AG09309 (cell line): ENCODE measurements at places on chromosomes 6 and 20.
A peak's percentile ranks its signal among the peaks of the same experiment; 100 is the strongest.

GRCh38 chr6:30826961-30827342 lies 57.4 kb upstream of the DDR1 start:
- no peak for DNase-seq

GRCh38 chr6:112118034-112118433 lies 30.6 kb downstream of the FAM229B start:
- no peak for DNase-seq

DNA sequence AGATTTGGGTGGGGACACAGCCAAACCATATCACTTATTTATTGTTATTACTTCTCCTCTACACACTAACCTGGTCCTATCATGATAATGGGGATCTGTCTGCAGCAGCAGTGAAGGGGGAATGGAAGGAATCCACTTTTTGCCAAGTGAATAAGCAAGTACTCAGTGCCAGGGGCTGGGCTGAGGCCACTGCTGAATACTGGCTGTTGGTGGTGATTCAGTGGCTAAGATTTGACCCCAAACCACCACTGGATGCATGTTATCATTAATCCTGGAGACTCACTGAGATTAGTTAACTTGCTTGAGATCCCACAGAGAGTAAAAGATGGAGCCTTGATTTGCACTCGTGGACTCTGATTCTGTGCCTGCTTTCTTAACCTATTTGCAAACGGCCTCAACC lies 127.7 kb downstream of the TSHZ2 start:
- no peak for DNase-seq

DNA sequence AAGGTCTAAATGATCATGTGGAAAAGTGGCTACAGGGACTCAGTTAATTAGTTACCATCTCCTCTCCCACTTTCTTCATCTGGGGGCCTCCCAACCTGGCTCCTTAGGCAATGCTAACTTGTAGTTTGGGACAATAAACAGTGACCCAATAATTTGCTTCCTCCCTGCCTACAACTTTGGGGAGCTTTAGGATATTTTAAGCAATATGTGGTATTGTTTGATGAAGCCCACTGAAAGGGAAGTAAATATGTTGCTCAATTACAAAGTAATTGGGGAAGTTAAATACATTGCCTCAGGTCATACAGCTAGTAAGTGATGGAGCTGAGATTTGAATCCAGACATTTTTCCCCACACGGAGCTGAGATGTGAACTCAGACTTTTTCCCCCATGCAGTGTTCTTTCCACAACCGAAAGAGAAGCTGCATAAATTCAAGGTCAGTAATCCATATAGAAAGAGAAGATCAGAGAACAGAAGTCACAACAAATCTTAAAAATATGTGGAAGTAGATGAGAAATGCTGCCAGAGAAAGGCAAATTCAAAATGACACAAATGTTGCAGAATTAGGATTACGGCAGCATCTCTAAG lies 26.6 kb downstream of the ZHX3 start:
- DNase-seq: no peak

DNA sequence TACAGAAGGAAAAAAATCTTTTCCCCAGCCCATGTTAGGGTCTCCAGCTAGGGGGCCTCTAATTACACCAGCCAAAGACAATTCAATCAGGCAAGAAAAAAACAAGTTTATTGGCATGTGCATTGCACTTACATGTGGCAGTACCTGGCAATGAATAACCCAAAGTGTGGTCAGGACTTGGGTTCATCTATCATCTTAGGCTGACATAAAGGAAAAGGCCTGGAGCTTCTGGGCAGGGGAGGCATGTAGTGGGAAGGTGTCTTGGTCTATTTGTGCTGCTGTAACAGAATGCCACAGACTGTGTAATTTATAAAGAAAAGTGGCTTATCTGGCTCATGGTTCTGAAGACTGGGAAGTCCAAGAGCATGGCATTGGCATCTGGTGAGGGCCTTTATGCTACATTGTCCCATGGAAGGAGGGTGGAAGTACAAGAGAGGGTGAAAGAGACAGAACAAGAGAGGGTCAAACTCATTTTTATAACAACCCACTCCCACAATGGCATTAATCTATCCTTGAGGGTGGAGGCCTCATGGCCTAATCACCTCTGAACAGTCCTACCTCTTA lies 4.4 kb upstream of the PYGB start:
- DNase-seq: no peak

GRCh38 chr6:13998356-13998755 lies 73.6 kb downstream of the RNF182 start:
- no peak for DNase-seq

GRCh38 chr6:118240878-118241528 lies 307.1 kb upstream of the PLN start:
- no peak for DNase-seq

GRCh38 chr20:25389401-25389857 lies 1.2 kb downstream of the ABHD12 start:
- DNase-seq: no peak

GRCh38 chr6:100948381-100949133 lies 67.4 kb upstream of the ASCC3 start:
- no peak for DNase-seq

GRCh38 chr6:43328528-43328927 lies 19.9 kb upstream of the CRIP3 start:
- DNase-seq: no peak

GRCh38 chr6:25417046-25417605 lies 138.0 kb downstream of the CARMIL1 start:
- DNase-seq: no peak

GRCh38 chr6:74182992-74183391 lies 487.0 kb downstream of the CD109 start:
- DNase-seq: no peak

DNA sequence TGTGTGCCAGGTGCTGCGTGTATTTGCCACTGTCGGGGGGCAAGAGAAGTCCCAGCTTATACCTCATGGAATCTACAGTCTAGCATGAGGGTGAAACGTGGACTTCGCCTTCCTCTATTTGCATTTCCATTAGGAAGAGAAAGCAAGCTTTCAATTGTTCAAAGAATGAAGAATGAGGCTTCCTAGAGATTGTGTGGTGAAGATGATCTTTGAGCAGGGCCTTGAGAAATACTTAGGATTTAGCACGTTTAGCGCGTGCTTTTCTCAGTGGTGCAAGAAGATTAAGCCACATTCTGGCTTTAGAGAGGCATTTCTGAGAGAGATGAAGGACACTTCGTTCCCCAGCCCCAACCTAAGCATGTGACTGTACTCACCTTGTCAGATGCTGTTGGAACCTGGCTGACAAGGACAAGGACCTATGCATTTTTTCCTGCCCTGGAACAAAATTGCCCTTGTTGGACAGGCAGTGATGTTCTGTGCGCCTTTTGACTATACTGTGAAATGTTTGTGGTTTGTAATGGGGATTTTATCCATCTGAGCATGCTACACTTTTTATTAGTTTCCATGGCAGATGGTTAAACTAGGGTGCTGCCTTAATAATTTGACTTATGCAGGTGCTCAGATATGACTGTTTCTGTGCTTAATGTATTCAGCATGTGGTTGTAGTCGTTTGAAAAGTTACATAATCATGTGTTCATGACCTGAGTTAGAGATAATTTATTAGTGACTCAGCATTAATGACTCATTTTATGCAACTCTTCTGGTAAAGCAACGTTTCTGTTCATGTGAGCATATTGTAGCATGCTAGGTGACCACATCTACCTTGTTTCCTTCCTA lies 10.7 kb downstream of the TULP4 start:
- peak; percentile 37 for DNase-seq

GRCh38 chr6:146719387-146719786 lies 120.6 kb downstream of the ADGB start:
- no peak for DNase-seq

DNA sequence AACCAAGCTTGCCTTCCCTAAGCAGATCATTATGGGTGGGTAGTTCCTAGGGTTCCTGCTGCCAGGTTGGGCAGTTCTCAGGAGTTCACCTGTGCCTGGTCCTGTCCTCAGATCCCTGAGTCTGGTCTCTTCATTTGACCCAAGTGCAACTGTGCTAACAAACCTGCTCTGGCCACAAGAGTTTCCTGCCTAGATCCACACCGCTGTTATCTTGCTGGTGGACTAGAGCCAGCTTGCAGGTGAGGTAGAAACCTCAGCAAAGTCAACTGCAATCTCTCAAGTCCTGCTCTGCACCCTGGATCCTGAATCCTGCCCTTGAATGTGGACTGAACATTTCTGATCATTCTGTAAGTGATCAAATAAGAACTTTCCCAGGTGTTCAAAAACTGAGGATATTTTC lies 191.8 kb upstream of the LRFN2 start:
- DNase-seq: no peak

DNA sequence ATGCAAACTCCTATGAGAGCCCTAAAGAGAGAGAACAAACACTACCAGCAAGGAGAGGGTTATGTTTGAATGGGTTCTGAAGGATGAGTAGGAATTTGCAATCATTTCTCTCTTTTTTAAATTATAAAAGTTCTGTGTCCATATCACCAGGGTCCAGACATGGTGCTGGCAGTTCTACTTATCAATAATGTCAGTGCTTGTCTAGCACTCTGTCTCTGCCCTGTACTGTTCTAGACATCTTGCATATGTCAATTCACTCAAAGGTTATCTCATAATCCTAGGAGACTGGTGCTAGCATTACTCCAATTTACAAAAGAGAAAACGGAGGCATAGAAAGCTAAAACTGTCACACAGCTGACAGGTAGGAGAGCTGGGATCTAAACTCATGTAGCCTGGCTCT lies 101.3 kb downstream of the VEGFA start:
- DNase-seq: no peak

DNA sequence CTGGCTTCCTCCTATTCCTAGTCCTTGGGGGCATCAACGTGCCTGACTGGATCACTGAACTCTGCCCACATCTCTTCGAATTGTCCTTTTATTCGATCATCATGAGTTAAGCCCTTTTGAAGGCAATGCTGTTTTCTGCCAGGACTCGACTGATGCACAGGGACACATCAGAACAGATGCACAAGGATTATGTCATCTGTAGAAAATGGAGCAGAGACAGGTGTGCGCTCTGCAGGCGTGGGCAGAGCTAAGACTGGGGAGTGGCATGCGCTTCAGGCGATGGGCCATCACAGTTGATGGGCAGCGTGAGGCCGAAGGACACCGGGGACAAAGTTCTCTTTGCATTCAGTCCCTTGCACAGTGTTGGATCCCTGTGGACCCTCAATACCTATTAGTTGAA lies 13.1 kb downstream of the GABRR1 start:
- no peak for DNase-seq

GRCh38 chr6:32168350-32168749 lies 4.0 kb downstream of the EGFL8 start:
- DNase-seq: no peak

GRCh38 chr6:100261486-100261885 lies 203.2 kb downstream of the SIM1 start:
- no peak for DNase-seq

- DNase-seq: no peak
Measured at GRCh38 chr6:116267836-116268588, 11.7 kb downstream of the TSPYL1 start.

DNA sequence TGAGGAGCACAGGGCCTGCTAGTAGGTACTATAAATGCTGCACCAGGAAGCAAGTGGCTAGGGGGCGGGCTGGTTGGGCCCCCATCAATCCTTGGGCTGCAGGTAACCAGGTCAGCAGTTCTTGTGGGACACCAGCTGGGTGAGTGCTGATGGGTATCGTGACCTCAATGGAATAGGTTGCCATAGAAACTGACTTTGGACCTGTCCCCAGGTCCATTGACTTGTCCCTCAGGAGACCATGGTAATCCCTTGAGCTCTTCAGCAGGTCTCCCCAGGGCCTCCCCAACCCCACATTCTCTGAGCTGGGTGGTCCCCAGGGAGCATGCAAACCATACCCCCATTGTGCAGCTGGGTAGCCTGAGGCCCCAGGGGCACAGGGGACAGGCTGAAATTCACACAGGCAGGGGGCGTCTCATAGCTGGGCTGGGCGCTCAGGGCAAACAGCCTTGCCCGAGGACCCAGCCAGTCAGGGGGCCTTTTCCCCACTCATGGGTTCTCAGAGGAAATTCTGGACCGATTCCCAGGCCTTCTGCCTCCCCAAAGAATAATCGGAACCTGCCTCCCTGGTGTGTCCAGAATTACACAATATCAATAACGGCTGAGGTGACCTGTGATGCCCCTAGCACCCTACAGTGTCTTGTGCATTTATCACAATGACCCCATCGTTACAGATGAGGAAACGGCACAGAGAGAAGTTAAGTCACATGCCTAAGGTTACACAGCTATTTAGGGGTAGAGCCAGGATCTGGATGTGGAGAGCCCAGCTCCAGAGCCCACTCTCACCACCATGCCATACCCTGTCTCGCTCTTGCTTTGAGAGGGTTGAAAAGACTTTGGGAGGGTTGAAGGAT lies 35.9 kb downstream of the SRC start:
- DNase-seq: no peak

GRCh38 chr6:108653949-108654348 lies 93.2 kb downstream of the FOXO3 start:
- no peak for DNase-seq

GRCh38 chr20:60869087-60869486 lies 383.0 kb upstream of the CDH4 start:
- no peak for DNase-seq

DNA sequence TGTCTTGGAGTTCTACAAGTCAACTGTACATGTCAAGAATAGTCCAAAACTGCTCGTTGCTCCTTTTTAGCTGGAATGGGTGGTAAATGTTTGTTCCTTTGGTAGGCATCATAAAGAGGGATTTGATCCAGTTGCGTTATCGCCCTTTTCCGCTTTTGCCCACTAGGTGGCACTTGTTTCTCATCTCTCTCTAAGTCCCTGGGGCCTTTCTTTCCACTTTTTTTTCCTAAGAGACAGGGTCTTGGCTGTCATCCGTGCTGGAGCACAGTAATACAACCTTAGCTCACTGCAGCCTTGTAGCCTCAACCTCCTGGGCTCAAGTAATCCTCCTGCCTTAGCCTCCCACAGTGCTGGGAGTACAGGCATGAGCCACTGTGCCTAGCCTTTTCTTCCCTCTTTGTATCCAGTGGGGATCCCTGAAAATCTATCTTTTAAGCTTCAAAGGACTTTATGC lies 20.7 kb downstream of the GTPBP2 start:
- DNase-seq: no peak

DNA sequence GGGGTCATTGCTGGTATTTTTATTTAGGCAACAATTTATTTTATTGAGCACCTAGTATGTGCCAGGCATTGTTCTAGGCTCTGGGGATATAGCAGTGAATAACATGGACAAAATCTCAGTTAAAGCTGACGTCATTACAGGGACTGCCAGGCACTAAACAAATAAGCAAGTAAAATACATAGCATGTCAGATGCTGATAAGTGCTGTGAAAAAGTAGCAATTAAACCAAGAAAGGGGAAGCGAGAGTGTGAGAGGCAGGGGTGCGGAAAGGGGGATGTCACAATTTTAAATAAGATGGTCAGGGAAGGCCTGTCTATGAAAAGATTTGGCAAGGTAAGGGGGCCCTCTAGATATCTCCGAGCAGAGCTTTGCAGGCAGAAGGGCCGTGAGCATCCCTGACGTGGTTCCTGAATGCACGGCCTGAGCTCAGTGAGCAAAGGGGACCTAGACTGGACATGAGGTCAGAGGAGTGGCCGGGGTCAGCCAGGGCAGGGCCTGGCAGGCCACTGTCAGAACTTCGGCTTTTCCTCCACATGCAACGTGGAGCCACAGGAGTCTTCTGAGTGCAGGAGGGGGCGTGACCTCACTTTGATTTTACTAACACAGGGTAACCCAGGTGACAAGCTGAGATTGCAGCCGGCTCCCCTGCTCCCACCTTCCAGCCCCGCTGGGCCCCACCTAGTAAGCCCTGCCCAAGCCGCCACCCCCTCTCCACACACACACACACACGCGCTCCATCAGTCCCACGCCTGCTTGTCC lies 24.2 kb upstream of the SIRPA start:
- no peak for DNase-seq

- DNase-seq: peak; percentile 43
Measured at GRCh38 chr6:84568971-84569370, 195.4 kb downstream of the TBX18 start.

GRCh38 chr20:19288061-19288460 lies 75.6 kb downstream of the SLC24A3 start:
- no peak for DNase-seq
